ENCODE measurements at places on chromosomes 6 and 20.

- DNase-seq, result no peak
These were observed 22.4 kb downstream of the DLL1 start for GRCh38 chr6:170268216-170269129.

DNA sequence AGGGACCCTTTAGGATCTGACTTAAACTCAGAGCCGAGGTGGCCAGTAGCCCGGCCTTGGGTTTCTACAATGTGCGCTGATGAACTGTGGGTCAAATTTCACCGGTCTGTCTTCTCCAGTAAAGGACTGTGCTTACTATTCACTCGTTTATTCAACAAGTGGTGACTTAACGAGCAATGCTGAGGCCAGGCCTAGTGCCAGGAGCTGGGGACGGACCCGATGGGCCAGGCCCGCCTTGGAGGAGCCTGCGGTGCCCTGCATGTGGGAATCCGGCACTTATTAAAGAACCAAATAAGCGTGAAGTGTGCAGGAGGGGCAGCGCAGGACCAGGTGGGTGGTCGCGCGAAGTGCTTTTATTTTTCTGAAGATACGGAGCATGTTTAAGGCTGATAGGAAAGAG is 24.0 kb downstream of the CTCFL start:
- no peak for DNase-seq

- no peak for DNase-seq
These were observed 161.8 kb downstream of the DLL1 start for GRCh38 chr6:170128811-170129681.

DNA sequence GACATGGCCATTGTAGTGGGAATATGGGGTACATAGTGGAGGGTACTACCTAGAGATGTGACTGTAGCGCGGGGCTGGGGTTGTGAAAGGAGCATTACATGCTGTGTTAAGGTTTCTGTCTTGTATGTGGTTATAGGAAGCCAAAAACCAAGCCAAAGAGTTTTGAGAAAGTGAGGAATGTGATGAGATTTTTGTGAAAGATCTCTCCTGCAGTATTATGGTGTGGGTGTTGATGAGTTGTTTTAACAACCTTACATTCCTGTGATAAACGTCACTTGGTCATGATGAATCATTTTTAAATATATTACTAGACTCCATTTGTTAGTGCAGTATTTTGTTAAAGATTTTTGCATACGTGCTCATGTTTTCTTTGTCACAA is 48.9 kb downstream of the ZFAND3 start:
- DNase-seq, result peak; percentile 41

- DNase-seq, result peak; percentile 40
These were observed 59.0 kb upstream of the TPD52L1 start for GRCh38 chr6:125094563-125094962.

DNA sequence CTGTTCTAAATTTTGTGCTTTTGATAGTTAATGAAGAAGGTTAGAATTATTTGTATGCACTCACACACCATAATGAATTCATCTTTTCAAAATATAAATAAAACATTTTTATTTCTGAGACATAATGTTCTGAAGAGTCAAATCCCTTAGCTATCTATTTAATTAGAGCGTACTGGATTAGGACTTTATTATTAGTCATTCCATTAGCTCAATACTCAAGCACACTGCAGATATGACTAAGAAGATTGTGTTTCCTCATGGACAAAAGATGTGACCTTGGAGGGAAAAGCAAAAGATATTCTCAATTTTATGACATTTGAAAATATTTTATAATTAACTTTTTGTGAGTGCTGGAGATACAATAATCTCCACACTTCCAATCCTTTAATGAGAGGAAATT is 666.4 kb downstream of the CD109 start:
- DNase-seq, result no peak
